ENCODE measurements at places on chromosomes 1 and 21.

DNA sequence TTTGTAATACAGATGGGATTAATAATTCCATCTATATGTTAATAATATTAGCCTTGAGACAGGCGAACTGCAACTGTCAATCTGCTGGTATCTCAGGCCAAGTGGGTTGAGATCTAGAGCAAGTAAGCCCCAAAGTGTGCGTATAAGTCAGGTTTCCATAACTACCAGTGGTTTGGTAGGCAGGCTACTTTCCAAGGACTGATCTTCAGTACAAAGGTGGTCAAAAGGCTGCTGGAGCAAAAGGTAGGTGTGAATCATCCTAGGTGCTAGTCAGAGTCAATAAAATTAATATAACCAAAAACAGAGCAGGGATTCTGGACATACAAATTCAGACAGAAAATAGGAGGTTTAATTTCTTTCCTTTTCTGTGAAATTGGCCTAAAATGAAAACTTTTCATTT is 328.0 kb downstream of the TGFB2 start:
- no peak for DNase-seq

GRCh38 chr1:44057293-44057692 is 26.0 kb upstream of the SLC6A9 start:
- DNase-seq: no peak

DNA sequence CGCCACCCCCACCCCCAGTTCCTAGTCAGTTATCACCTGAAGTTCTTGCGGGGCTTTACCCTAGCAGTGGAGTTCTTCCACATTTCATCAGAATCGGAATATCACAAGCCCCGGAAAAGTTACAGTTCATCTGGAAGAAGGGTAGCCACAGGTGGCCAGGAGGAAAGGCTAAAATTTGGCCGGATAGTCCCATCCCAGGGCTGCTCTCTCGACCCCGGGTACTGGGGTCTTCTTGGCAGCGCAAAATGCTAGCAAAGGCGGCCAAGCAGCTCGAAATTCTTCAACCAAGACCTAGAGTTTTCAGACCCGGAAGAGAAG is 7.9 kb downstream of the HLX start:
- DNase-seq: no peak

DNA sequence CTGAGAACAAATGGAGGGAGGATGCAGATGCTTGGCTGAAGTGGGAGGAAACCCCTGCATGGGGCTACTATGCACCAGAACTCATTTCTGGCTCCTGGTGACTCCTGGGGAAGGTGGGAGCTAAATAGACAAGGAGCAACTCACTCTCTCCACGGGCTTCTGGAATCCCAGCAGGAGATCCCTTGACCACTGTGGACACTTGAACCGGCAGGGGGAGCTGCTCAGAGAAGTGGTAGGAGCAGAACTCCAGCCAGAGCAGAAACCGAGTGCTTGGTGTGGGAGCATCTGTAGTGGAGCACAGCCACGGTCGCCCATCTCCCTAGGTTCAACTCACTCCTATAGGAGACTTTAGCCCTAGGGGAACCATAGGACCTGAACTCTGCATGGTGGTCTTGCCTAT is 205.6 kb upstream of the GJB5 start:
- no peak for DNase-seq

GRCh38 chr1:6599141-6599975 is 3.3 kb downstream of the KLHL21 start:
- DNase-seq: no peak

GRCh38 chr1:28021064-28021463 is 61.3 kb downstream of the XKR8 start:
- DNase-seq: no peak

DNA sequence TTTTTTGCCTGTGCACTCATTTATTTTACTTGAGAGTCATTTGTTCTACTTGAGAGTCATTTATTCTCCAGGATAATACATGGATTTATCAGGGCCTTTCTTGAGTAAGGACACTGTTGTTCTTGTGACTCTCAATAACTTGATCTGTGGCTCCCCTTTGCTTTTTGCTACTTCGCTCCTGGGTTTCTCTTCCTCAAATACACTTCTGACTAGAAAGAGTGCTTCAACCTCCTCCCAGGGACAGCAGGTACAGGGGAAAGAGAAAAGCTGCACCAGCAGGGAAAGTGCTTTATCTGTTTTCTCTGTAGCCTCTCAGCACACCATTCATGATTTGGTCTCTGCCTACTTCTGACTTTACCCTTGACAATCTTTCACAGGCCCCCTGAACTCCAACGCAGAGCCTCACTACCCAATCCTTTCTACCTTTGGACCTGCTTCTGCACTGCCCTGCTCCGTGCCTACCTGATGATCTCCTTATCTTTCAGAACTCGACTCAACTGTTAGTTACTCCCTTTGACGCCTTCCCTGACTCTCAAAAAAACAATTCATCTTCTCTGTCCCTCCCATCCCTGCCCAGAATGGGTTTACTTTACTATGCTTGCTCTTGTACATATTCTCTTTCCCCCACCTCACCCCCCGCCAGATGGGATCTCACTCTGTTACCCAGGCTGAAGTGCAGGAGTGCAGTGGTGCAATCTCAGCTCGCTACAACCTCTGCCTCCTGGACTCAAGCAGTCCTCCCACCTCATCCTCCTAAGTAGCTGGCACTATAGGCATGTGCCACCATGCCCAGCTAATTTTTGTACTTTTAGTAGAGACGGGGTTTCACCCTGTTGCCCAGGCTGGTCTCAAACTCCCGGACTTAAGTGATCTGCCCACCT is 15.6 kb upstream of the PIGM start:
- DNase-seq: no peak

DNA sequence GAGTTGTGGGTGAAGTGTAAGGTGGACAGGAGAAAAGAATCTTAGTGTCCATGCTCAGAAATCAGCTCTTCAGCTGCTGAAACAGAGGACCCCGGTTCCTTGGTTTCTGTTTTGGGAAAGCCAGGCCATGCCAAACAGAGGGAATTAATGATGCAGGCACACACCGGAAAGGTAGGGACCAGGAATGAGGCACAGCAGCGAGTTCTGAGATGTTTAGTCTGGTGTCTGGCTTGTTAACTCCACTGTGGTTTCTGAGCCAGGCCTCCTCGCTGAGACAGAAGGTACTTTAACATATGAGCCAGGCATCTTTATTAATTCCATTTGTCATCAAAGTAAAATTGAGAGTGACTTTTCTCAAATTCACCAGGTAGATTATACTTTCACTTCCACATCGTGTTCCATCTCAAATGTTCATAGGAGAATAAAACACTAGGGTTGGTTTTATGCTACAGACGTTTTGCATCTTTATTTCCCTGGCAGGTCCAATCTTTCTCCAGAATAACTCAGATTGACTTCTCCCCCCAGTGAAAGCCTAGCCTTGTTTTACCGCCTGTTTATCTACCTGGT is 23.5 kb downstream of the LRRC8D start:
- no peak for DNase-seq

GRCh38 chr1:9784508-9785133 is 39.1 kb downstream of the CLSTN1 start:
- no peak for DNase-seq

DNA sequence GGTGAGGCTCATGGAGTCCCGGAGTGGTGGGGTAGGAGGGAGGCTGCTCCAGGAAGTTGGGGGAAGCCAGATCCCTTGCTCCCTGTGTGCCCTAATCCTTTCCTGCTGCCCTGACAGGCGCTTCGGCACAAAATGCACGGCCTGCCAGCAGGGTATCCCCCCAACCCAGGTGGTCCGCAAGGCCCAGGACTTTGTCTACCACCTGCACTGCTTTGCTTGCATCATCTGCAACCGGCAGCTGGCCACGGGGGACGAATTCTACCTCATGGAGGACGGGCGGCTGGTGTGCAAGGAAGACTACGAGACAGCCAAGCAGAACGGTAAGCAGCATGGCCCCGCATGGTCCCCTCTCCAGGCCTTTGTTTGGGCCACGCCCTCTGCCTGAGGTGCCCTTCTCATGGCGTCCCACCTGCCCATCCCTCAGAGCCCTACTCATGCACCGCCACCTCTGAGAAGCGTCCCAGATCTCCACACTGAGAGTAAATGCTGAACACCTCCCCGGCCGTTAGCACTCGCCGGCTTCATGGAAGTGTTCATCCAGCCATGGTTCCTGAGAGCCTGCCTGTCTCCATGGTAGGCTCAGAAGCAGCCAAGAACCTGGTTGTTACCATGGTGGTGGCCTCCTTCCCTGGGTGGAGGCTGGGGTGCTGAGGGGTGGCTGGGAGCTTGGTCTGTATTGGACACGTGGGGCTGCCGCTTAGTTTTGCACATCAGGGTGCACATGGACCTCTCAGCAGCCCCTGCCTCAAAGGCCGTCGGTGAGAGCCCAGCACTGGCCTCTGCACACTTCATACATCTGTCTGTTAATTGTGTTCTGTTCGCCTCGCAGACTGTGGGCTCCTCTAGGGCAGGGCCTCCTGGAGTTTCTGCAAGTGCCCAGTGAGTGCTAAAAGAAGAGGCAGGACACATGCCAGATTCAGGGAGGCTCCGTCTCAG is 36.5 kb downstream of the LHX4 start:
- no peak for DNase-seq

- DNase-seq: no peak
Observed at GRCh38 chr1:78003070-78003746, 1.5 kb upstream of the DNAJB4 start.

DNA sequence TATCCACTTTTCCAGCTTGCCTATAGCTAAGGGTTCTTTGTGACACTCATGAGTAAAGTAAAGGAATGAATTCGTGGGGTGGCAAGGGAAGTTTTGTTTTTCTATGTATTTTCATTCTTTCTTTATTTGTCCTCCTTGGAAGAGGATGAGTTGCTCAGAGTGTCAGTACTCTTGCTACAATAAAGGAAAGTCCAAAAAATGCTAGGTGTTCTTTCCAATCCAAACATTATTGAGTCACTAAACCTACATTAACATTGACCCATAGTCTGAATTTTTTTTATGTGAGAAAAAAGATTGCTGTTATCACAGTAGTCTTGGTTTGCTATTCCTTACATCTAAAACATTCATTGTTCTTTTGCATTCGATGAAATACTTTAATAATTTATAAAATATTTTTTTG is 959.9 kb upstream of the ADGRL4 start:
- no peak for DNase-seq

- no peak for DNase-seq
Observed at GRCh38 chr1:169059421-169059820, 47.1 kb upstream of the ATP1B1 start.

- no peak for DNase-seq
Observed at GRCh38 chr1:218366322-218367052, 21.4 kb downstream of the TGFB2 start.

DNA sequence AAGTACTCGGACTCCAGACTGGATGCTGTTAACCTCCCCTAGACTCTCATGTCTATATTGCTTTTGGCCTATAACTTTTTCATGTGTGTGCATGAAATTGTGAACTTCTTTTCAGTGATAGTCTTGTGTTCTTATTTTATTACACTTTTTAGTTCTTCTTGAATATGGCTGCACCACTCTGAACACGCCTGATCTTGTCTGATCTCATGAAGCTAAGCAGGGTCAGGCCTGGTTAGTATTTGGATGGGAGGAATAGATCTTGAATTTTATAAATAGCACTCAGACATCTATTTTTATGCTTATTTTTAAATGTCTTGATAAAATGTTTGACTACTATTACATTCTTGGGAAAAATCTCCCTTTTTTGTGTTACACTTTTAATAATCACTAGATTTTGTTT is 22.4 kb downstream of the TCP10L start:
- no peak for DNase-seq

- no peak for DNase-seq
Observed at GRCh38 chr1:43073490-43074230, 98.4 kb downstream of the EBNA1BP2 start.

DNA sequence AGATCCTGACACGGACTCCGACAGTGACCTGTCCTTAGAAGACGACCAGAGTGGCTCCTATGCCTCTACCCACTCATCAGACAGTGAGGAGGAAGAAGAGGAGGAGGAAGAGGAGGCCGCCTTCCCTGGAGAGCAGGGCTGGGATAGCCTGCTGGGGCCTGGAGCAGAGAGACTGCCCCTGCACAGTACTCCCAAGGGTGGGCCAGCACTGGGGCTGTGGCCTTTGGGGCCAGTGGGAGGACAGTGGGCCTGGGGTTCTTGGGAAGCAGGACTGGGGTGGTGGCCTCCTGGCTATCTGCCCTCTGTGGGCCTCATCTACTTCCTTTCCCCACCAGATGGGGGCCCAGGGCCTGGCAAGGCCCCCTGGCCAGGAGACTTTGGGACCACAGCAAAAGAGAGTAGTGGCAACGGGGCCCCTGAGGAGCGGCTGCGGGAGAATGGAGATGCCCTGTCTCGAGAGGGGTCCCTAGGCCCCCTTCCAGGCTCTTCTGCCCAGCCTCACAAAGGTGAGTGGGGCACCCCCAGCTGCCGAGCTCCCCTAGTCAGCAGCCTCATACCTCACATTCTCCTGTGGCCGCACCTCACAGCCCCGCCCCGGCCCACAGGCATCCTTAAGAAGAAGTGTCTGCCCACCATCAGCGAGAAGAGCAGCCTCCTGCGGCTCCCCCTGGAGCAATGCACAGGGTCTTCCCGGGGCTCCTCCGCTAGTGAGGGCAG is 10.0 kb downstream of the PSRC1 start:
- peak; percentile 61 for DNase-seq

GRCh38 chr1:204350312-204350711 is 9.4 kb downstream of the PLEKHA6 start:
- DNase-seq: no peak

DNA sequence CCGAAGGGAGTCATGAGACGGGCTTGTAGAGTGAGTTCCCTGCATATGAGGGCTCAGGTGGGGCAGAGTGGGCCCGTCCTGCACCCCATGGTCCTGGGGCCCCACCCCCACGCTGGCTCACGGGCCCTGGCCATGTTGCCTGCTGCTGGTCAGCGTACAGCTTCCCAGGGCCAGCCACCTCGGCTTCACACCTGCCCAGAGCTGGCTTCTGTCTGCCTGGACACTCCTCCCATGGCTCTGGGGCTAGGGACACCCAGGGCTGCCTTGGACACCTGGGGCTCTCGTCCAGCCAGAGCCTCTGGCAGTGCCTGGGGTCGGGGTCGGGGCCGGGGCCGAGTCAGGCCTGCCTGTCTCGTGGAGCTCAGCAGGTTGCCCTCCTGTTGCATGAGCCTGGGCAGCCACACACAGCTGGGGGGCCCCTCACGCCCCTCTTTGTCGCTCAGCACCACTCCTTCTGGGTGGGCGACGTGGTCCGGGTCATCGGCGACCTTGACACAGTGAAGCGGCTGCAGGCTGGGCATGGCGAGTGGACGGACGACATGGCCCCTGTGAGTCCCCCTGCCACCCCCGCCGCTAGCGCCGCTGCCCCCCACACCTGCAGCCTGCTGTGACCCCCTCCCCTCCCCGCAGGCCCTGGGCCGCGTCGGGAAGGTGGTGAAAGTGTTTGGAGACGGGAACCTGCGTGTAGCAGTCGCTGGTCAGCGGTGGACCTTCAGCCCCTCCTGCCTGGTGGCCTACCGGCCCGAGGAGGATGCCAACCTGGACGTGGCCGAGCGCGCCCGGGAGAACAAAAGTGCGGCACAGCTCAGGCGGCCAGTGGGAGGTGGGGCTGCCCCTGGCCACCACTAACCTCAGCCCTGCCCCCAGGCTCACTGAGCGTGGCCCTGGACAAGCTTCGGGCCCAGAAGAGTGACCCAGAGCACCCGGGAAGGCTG is 5.5 kb upstream of the MMP23B start:
- DNase-seq: peak; percentile 67

- DNase-seq: no peak
Observed at GRCh38 chr1:53088616-53089300, 26.7 kb downstream of the PODN start.

Measured in suprapubic skin (tissue), 4 donors.